Ureter (tissue), 1 donor: ENCODE measurements at places on chromosomes 7 and 10. TPM values are rescaled to one million over a fixed set of nuclear protein-coding genes. Genes with fewer than 3 reads are reported as not detected.

Gene SLC39A12
- total RNA-seq = 0.13 TPM

Gene ASAH2B
- 4.8 TPM for total RNA-seq

Gene GRID1
- total RNA-seq = 2.7 TPM

Gene SPDYE1
- not detected for total RNA-seq

Gene CYP26C1
- total RNA-seq = 0.10 TPM

Gene MMP21
- total RNA-seq = not detected

Gene HOXA4
- total RNA-seq = 9.4 TPM

Gene ADIRF
- total RNA-seq = 790 TPM

Gene ATP6V0A4
- 1.2 TPM for total RNA-seq

Gene ENTPD1
- 74.1 TPM for total RNA-seq

GRCh38 chr7:37354656-37355131 is 94.0 kb downstream of the ELMO1 start:
- peak; percentile 65 for DNase-seq

DNA sequence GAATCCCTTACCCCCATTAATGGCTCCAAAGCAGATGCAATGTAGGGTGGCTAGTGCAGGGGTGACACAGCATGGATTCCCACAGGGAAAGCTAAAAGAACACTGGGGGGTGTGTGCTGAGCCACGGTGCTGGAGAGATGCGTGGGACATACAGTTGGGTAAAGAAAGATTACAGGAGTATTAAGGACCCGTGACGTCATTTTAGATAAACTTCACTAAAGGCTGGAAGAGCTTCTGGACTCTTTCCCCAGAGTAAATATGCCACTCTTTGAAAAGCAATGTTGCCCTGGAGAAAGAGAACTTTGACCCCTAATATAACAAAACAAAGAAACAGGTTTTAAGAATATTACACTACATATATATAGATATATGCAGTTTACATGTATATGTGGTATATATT is 481.5 kb upstream of the VSTM2A start:
- no peak for DNase-seq

GRCh38 chr7:54921116-54921515 is 97.7 kb upstream of the EGFR start:
- DNase-seq = no peak

- DNase-seq = no peak
Measured at GRCh38 chr7:137967143-137968018, 34.5 kb downstream of the CREB3L2 start.

DNA sequence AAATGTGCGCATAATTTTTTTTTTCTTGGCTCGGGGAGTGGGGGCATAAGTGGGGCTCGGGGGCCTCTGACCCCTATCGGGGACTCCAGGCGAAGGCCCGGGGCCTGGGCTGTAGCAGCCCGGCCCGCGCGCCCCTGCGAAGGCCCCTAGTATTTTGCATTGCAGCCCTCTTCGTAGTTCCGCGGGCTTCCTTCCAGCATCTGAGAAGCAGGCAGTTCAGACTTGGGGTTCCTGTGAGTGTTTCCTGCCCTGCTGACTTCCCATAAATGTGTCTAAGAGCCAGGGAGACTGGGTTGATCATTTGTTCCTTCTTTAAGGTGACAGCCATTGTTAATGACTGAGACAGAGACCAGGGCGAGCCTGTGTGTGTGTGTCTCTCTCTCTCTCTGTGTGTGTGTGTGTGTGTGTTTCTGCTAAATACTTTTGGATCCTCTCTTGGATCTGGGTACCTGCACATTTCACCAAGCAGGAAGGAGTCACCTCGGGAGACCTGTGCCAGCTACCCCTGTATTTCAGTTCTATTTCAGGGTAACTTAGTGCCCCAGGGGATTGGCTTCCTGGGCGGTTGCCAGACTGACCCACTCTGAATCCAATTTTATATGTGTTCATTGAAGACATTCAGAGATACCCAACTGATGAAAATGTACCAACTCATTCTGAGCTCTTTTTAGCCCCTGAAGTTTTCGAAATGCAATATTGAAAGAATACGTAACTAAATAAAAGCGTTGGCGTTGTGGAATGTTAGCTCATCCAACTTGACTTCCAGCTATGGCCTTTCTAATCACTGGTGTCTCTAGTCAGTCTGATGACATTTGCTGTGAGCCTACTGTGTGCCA is 805 bp downstream of the MSRB2 start:
- peak; percentile 58 for DNase-seq

GRCh38 chr7:36048902-36049240 is 104.2 kb upstream of the EEPD1 start:
- DNase-seq = no peak

DNA sequence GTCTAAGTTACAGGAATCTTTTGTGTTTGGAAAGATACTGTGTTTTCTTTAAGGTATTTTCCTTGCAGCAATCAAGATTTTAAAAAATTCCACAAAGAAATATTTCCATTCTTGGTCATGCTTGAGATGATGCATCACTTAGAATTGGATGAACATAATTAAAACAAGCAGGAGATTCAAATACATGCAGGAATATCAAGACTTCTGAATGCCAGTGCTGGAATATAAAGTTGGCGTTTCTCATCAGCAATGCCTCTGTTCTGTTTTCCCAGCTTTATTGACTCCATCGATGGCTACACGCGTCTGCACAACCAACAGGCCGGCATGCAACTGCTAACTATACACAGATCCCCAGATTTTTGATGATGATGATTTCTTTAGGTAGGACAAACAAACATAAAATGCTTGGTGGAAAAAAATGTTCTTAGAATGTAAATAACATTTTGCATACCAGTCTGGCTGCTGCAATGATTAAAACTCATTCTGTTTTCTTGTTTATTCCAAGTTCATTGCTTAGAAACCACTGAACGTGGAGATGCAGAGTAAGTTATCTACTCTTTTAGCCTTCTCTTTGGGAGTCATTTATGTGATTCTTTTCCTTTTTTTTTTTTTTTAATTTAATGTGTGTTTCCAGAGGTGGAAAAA is 91.3 kb upstream of the FAM171A1 start:
- no peak for DNase-seq

GRCh38 chr7:122691569-122692235 is 7.2 kb downstream of the RNF133 start:
- DNase-seq = no peak

- no peak for DNase-seq
Measured at GRCh38 chr10:121263431-121263783, 334.8 kb downstream of the FGFR2 start.

DNA sequence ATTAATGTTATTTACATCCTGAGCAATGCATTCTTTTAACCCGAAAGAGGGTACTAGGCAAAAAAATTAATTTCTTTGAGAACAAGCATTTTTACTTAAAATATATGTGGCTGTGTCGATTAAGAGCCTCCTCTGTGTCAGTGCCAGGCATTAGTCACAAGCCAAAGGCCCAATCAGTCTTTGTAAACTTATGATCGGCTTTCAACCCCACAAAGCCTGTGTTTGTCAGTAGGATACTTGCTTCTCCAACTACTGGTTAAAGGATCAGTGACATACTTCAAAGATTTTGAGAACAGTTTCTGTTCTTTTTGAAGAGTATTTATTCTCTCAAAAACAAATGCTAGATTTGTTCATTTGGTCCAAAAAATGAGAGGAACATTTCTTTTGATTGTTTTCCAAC is 159.3 kb downstream of the NRCAM start:
- no peak for DNase-seq

- DNase-seq = no peak
Measured at GRCh38 chr10:95359466-95359865, 68.7 kb upstream of the PDLIM1 start.

DNA sequence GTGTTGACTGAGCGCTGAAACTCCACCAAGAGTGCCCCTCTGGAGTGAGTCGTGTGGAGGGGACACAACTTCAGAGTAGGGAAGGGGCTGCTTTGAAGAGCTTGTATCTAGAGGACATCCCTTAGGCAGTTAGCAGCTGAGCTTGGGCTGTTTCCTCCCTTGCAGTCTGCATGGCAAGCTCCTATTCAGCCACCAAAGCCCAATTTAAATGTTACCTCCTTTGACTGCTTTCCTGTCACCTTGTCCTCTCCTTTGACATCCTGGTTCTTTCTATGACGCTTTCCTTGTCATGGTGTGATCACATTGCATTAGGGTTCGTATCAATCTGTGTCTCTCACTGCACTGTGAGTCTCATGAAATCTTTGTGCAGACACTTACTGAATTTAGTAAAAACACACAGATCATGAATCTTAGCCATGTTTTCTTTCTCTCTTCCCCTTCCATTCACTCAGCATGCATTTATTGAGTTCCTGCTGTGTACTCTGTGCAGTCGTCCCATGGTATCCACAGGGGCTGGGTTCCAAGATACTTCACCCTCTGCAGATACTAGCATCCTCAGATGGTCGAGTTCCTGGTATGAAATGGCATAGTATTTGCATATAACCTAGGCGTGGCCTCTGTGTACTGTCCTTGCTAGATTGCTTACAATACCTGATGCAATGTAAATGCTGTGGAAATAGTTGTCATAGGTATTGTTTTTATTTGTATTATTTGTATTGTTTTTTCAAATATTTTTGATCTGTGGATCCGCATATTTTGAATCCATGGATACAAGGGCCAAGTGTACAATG is 228.5 kb downstream of the CCDC3 start:
- no peak for DNase-seq

- no peak for DNase-seq
Measured at GRCh38 chr10:63666836-63667383, 145.7 kb downstream of the REEP3 start.

DNA sequence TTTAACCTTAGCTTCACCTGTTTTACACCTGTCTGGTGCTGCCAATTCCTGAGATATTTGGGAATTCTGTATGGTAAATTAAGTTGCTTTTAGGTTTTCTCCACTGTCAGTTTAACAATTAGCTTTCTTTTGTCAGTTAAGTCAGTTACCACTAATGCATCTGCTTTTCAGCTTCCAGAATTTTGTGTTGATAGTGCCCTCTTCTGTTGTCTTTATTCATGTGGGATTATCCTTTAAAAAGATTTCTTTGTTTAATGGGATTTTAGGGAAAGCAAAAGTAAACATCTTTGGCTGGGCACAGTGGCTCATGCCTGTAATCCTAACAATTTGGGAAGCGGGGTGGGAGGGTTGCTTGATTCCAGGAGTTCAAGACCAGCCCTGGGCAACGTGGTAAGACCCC is 8.1 kb downstream of the TFAM start:
- DNase-seq = no peak

DNA sequence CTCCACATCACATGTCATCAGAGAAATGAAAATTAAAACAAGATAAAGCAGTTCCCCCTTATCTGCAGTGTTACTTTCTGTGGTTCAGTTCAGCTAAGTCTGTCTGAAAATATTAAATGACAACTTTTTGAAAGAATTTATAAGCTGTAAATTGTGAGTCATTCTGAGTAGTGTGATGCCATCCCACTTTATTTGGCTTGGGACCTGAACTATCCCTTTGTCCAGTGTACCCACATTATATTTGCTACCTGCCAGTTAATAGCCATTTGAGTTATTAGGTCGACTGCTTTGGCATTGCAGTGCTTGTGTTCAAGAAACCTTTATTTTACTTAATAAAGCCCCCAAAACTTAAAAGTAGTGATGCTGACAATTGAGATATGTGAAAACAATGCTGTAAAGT is 804.2 kb downstream of the ANKRD7 start:
- DNase-seq = no peak

DNA sequence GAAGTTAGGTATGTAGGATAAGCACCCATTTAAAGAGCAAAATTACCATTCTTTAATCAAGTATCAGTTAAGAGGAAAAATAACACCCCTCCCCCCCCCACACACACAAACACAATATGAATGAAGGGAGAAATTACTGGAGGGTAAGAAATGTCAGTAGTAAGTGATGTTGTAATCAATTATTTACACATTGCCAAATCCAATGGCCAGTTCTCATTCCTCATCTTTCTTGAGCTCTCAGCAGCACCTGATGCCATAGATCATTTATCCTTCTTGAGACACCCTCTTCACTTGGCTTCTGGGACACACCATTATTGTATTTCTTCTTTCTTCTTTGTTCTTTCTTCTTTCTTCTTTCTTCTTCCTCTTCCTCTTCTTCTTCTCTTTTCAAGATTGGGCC is 33.7 kb upstream of the FAM3C start:
- no peak for DNase-seq

DNA sequence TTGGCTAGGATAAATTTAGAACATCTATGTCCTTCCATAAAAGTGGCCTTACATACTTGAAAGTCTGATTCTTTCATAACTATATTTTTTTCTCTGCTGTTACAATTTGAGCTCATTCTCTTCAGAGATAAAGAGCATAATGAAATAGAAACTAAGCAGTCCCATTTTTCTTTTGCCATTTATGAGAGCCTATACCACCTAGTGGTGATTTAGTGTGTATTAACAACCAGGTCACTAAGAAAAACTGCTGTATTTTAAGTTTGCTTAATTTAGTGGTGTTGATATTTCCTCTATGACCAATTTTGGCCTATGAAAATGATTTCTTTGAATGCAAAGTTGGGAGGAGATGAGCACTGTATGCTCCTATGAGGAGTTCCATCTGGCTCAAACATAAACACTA is 88.7 kb upstream of the ZWINT start:
- no peak for DNase-seq

DNA sequence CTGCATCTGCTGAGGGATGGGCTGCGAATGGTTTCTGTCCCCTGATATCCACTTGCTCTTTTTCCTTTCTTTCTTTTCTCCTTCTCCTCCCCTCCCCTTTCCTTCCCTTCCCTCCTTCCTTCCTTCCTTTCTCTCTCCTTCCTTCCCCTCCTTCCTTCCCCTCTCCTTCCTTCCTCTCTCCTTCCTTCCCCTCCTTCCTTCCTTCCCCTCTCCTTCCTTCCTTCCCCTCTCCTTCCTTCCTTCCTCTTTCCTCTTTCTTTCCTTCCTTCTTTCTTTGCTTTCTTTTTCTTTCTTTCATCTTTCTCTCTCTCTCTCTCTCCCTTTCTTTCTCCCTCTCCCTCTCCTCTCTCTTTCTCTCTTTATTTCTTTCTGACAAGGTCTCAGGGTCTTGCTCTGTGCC is 20.2 kb upstream of the SPDYE1 start:
- DNase-seq = no peak

GRCh38 chr7:102236592-102237287 is 49.9 kb upstream of the SH2B2 start:
- DNase-seq = peak; percentile 71

- no peak for DNase-seq
Measured at GRCh38 chr10:96334616-96335526, 23.9 kb downstream of the OPALIN start.

- no peak for DNase-seq
Measured at GRCh38 chr10:50550291-50550839, 73.4 kb downstream of the SGMS1 start.

- DNase-seq = no peak
Measured at GRCh38 chr10:97427571-97428179, 1.7 kb downstream of the PGAM1 start.
